ENCODE measurements at places on chromosomes 13 and 19. TPM values are rescaled to one million over a fixed set of nuclear protein-coding genes. Genes with fewer than 3 reads are reported as not detected.

GRCh38 chr19:19602713-19603324 lies 15.7 kb downstream of the PBX4 start:
- DNase-seq, result no peak

DNA sequence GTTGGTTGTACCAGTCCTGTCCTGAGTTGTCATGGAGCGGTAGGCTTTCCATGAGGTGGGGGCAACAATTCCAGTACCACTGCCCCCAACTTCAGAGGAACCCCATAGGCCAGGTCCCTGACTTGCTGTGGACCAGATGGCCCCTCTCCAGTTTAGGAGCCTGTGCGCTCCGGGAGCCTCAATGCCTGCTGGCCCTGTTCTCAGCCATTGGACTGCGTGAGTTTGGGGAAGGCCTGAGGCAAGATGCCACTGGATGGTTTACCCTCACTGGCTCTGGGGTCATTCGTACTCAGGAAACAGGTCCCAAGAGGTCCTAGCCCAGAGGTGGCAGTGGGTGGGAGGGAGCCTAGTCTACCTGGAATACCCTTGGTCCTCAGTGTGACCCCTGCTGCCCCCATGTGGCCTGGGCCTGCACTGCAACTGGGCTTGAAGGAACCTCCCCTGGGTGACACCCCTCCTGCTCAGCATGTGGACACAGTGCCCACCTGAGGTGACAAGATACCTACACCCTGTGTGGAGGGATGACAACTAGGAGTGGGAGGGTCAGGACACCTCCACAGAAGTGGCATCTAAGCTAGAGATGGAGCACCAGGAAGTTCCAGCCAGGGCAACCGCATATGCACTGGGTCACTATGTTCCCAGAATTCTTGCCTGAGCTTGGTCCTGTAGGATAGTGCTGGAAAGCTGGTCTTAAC lies 6.0 kb upstream of the PRR19 start:
- peak; percentile 98 for DNase-seq

Gene OR7G2
- not detected for total RNA-seq

Gene MAST1
- total RNA-seq, result 24.3 TPM

DNA sequence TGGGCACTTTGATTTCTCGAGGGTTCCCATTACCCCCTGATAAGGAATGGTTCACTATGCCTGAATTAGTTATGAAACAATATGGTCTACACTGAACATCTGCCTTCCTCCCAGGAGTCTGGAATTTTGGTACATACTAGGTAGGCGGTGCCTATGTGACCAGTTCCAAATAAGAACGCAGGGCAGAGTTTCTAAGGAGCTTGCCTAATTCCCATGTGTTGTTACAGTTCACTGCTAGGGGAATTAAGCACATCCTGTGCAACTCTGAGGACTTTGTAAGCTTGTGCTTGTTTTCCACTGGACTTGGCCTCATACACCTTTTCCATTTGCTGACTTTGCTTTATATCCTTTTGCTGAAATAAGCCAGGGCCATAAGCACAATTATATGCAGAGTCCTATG lies 29.2 kb downstream of the RBM26 start:
- no peak for DNase-seq

DNA sequence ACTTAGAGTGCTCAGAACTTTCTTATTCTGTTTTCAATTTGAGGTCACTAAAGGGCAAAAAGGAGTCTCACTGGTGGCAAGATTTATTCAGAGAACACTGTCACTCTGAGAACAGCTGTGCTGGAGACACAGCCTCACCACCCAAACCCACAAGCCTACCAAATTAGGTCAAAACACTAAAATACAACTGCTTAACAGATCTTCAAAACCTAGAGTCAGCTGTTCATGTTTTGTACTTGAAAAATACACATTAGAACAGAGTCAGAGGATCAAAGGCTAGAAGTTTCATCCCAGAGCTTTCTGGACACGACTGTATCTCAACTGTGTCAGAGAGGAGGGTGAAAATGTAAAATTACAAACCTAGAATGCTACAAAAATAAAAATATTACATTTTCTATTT lies 89.3 kb downstream of the MIPEP start:
- DNase-seq, result no peak

All from endodermal cell (in vitro differentiated cells).